ENCODE measurements at places on chromosomes 6 and 20.

DNA sequence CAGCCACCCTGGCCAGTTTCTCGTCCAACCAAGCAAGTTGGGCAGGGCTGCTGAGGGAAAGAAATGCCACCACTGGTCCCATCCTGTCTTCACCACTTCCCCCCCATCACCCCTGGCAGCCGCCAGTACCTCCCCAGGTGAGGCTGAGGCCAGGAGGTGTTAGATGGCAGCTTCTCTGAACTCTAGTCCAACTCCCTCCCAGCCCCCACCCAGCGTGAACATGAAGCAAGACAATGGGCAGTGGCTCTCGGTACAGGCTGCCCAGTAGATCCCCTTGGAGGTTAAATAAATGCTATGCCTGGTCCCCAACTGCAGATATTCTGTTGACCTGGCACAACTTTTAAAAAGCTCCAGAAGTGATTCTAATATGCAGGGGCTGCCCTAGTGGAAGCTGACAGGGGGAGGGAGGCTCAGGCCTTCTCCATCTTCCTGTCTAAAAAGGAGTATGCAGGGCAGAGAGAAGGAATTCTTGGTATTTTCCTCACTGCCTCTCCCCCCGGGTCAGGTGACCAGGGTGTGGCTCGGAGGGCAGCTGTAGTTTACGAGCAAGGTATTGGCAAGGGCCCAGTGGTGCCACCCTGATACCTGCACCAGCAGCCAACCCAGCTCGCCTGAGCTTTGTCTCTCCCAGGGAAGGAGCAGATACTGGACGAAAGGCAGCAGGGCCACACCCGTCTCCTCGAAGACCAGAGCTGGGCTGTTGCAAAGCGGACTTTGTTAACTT lies 25.7 kb downstream of the KCNK5 start:
- no peak for DNase-seq

DNA sequence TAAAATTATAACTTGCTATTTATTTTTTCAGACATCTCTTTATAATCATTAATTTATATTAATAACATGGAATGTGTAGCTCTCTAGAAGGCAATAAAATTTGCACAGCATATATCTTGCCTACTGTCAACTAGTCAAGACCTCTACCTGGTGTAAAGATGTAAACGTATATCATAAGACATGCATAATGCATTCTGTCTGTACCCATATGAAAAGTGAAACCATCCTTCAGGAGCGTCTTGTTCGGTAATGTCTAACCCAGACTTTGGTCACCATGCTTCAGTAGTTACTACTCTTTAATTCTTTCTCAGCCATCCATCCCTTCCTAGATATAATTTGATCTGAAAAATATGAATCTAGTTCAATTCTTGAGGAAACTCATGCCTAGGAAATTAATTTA lies 21.0 kb downstream of the CEP43 start:
- no peak for DNase-seq

DNA sequence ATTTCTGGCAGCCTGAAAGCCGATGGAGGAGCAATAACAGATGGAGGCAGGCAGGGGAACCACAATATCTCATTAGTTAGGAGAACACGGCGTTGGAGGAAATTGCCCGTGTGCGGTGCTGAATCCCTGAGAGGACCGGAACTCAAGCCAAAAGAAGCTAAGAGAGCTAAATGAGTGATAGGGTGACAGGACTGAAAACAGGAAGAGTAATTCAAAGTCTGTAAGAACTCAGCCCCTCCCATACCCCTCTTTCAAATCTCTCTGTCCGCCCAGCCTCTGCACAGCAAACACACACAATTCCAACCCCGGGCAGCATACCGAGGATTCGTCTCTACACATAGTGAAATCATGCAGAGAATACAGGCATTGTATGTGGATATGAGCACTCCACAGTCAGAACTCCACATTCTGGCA lies 2.6 kb upstream of the IPCEF1 start:
- no peak for DNase-seq

GRCh38 chr6:72418495-72418894 lies 203.4 kb upstream of the KCNQ5 start:
- peak; percentile 76 for DNase-seq

- DNase-seq = peak; percentile 40
Observed at GRCh38 chr6:3804964-3805363, 44.2 kb upstream of the FAM50B start.
